ENCODE measurements at places on chromosomes 11 and 22.

GRCh38 chr22:31488988-31489617, 539 bp downstream of the EIF4ENIF1 start:
- ATAC-seq: peak; percentile 43

- peak; percentile 78 for ATAC-seq
Observed at GRCh38 chr11:115765803-115766239, 261.6 kb upstream of the CADM1 start.

DNA sequence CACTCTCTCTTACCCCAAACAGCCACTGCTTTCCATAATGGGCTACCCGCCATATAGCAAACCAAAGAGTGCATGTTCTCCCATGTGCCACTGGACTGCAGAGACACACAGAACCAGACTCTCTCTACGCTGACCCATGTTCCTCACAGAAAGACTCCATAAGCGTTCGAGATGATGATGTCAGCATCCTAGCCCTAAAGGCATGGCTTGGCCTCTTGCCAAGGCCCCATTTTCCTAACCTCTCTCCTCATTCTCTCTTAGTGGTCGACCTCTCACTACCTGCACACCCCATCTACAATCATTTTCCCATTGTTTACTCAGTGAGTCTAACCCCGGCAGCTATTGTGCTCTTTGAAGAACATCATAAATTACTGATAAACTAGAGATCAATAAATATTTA, 4.9 kb downstream of the NDUFC2 start:
- ATAC-seq: no peak

- no peak for ATAC-seq
Observed at GRCh38 chr11:65898656-65899355, 1.4 kb downstream of the FOSL1 start.

DNA sequence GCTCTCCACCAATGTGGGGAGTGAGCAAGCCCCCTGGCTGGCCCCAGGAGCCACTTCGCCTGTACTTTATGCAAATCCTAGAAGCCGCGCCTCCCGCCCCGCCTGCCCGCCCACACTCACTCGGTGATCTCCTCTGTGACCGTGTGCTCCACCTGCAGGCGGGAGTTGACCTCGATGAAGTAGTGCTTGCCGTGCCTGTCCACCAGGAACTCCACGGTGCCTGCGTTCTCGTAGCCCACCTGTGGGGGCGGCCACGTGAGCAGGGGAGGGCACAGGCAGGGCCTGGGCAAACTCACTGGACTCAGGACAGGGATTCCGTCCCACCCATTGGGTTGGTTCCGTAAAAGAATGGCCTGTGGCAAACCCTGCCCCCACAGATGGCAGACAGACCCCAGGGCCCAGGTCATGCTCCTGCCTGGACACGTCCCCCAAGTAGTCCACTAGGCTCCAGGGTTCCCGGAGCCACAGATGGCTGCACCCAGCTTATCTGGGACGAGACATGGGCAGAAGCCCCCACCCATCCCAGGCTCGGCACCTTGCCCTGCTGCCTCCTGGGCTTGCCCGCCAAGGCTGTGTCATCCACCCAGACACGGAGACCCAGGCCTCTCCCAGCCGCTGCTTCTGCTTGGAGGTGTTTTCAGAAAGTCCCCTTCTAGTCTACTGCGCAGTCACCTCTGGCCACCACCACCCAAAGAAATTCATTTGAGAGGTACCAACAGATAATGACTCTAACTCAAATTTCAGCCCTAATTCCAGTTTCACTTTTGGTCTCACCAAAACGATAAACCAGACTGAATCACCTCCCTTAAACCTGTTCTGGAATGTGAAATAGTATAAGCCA, 12.1 kb downstream of the LRFN4 start:
- peak; percentile 56 for ATAC-seq

- no peak for ATAC-seq
Observed at GRCh38 chr11:121567995-121568394, 115.2 kb upstream of the SORL1-AS1 start.

GRCh38 chr22:30704978-30705377, 10.3 kb downstream of the OSBP2 start:
- no peak for ATAC-seq

DNA sequence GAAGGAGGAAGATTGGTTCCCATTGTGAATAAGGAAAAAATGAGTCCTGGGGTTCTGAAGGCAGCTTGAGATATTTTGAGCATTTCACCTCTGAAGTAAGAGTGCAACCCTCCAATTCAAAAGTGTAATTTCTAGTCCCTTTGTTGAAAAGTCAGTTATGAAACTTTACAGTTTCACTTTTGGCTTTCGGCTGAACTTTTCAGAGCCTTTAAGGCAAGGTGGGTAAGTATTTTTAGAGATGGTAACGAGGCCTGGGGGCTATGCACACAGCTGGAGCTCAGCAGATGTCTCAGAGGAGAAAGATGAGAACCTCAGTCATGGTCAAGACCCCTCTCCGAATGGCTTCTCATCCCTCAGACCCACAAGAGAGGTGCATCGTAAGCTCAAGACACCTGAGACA, 267.6 kb downstream of the KIRREL3 start:
- ATAC-seq: no peak
